ENCODE measurements at places on chromosomes 7 and 10.

- no peak for DNase-seq
Measured at GRCh38 chr7:42982604-42983115, 50.5 kb downstream of the MRPL32 start.

- DNase-seq: no peak
Measured at GRCh38 chr10:98644466-98644865, 197.7 kb upstream of the HPS1 start.

GRCh38 chr10:124601016-124601415, 139.4 kb downstream of the LHPP start:
- no peak for DNase-seq

DNA sequence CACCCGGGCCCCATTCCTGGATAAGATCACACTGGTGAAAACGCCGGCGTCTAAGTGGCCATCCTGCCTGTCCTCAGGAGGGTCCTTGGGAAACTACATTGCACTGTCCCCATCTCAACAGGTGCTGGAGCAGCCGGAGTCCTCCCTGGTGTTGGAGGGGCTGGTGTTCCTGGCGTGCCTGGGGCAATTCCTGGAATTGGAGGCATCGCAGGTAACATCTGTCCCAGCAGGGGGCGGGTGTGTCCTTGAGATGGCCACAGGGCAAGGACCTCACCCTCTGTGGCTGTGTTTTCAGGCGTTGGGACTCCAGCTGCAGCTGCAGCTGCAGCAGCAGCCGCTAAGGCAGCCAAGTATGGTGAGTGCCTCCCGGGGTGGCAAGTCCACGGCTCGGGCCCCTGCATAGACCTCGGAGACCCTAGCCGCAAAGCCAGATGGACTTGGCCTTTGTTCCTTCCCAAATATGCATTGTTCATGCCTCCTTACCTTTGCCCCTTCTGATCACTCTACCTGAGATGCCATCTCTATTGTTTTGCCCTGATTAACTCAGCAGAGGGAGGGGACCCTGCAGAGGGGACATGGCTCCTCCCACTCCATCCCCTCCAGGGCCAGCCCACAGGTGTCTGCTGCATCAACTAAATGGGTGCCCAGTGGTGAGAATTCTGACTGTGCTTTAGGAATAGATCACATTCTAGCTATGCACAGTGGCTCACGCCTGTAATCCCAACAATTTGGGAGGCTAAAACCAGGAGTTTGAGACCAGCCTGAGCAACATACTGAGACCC, 23.8 kb downstream of the ELN start:
- no peak for DNase-seq

DNA sequence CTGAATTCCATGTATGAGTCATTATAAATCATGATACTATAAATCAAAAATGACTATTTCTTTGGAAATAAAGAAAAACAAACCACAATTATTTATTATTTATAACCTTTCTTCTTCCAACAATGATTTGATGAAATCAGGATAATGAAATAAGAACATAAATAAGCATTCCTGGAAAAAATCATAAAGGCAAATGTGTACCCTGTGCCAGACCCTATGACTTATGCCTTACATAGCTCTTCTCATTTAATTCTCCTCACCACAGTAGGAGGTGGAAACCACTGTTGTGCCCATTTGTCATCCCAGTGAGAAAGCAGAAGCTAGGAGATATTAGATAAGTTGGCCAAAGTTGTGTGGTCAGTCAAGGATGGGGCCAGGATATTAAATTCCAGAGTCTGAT, 255.1 kb downstream of the DOCK4 start:
- no peak for DNase-seq
